Fibroblast of lung (primary cell): ENCODE measurements at places on chromosomes 5 and 9.

- no peak for DNase-seq
These were observed 1.2 kb downstream of the CARD6 start for GRCh38 chr5:40842351-40842750.

DNA sequence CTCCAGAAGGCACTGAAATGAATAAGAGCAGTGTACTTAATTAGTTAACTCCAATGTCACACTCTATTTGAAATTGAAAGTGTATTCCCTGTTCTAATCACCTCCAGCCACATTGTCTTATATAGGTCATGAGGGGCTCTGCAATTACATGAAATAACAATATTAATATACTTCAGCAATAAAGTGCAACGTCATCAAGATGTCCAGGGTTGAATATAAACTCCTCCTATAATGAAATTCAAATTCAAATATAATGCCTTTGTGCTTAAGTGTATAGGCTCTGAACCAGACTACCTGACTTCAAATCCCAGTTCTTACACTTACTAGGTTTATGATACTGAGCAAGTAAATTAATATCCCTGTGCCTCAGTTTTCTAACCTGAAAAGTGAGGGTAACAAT, 195.6 kb upstream of the SMC2 start:
- DNase-seq = no peak

GRCh38 chr5:67414712-67415111, 218.1 kb upstream of the CD180 start:
- peak; percentile 81 for DNase-seq

GRCh38 chr9:38015266-38015665, 53.8 kb downstream of the SHB start:
- no peak for DNase-seq

DNA sequence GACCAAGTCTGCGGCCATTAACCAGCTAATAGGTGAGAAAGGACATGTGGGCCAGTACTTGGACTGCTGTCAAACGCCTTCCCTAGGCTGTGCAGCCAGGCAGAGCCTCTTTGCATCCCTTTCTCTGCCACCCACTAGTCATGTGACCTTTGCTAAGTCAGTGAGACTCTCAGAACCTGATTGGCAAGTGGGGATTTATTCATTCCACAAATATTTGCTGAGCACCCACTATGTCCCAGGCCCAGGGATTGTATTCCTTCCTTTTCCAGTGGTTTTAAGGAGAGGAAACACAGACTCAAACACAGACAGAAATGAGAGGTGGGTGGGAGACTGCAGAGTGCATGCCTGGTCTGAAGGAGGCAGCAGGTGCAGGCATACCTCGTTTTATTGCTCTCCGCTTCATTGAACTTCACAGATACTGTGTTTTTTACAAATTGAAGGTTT, 71.6 kb upstream of the GALNT10 start:
- peak; percentile 45 for DNase-seq

- DNase-seq = no peak
These were observed 54.8 kb downstream of the MYO10 start for GRCh38 chr5:16881251-16881650.

- no peak for DNase-seq
These were observed 19.9 kb downstream of the CDC26 start for GRCh38 chr9:113255438-113255837.
